GM23338 (cell line): ENCODE measurements at places on chromosomes 6 and 20. TPM values are rescaled to one million over a fixed set of nuclear protein-coding genes. Genes with fewer than 3 reads are reported as not detected.

SFTA2 gene
- not detected in 2 replicates for polyA plus RNA-seq

FOXS1 gene
- 0.26 TPM in 1 of 2 replicates, not detected in the other for polyA plus RNA-seq

POPDC3 gene
- 5.7 and 6.9 TPM in 2 replicates for polyA plus RNA-seq

DNA sequence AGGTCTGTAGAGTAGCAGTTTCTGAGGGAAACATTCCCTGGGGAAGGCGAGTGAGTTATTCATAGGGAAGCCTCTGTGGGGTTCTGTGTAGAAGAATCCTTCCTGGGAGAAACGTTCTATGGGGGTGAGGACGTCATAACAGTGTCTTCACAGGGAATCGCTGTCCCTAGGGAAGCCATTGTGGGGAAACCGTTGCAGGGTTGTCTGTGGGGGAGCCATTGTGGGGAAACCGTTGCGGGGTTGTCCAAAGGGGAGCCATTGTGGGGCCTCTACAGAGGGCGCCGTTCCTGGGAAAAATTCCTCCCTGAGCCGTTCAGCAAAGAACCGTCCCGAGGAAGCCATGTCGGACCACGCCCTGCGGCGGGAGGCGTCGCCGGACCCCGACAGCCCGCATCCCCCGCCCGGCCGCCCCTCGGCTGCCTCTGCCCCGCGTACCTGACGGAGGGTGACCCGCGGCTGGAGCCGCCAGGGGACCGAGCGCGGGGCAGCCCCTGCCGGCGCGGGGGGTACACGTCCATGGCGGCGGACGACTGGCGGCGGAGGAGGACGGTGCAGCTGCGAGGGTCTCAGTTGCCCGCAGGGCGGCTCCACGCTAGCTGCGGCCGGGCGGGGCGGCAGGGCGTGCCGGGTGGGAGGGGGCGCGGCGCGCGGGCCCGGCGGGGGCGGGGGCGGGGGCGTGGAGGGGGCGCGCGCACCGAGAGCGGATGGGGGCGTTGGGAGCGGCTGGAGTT lies at the start of gene DNAAF9:
TSS of gene DNAAF9 (minus strand) at position 630 of the 731 bp plus-strand sequence. CDS start at position 518, 112 bp downstream.
- peak; percentile 80 for DNase-seq

DNA sequence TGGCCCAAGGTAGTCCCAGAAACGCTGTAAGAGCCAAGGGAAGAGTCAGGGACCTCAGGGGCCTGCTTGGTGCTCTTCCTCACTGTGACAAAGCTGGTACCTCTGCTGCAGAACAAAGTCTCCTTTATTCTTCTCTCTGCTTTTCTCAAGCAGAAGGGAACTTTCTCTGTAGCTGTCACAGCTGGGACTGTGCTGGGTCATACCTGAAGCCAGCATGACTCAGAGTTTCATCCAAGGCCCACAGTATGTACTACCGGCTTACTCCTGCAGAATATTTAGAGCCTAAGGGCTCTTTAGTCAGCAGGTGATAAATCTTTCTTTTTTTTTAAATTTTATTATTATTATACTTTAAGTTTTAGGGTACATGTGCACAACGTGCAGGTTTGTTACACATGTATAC lies 183.2 kb downstream of the TINAG start:
- DNase-seq, result no peak

GRCh38 chr6:72022830-72023229 lies 136.5 kb downstream of the RIMS1 start:
- DNase-seq, result no peak

DNA sequence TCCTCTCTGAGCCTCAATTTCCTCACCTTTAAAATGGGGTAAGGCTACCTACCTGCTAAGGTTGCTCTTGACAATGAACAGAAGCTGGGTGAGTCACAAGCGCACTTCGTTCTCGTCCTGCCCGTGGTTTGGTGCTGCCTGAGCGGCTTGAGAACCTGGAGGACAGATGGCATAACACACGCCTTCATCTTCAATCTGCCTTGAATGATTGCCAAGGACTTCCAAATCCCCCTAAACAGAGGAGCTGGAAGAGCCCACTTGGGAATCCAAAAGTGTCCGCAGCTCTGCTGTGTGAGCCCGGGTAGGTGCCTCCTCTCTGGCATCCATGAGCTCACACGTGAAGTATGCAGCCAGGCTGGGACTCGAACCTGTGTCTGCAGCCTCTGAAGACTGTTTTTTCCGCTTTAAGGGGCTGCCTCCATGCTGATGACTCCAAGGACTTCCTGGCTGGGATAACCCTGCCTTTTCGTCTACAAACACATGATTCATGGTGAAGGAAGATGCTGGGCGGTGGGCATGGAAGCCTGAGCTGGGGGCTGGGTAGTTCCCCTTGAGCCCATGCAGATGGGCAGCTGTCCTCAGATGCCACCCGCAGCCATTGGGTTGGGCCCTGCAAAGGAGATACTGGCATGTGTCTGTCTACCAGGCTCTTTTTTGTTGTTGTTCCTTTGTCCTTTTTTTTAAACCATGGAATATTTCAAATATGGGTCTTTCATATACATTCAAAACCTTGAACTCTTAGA lies 25.3 kb upstream of the CSNK2A1 start:
- peak; percentile 33 for DNase-seq

GRCh38 chr6:124742971-124743370 lies 219.3 kb upstream of the RNF217 start:
- DNase-seq, result no peak

GRCh38 chr20:11332381-11332780 lies 585.3 kb upstream of the BTBD3 start:
- no peak for DNase-seq

DNA sequence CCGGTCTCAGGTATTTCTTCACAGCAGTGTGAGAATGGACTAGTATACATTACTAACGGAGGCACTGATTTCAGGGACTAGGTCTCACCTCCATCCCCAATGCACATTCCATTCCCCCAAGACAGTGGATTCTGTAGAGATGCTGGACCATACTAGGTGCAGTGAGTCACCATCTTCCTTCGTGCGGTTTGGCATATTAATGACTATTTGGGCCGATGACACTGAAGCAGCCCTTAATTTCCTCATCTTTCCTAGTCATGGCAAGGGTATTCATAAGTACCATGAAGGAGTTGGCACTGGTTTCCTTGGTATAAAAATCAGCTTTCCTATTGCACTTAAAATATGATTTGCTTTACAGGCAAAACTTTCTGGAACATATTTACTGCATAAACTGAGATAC lies 121.4 kb upstream of the TRAF3IP2 start:
- DNase-seq, result no peak

- no peak for DNase-seq
These were observed 26.4 kb upstream of the PTGIS start for GRCh38 chr20:49594143-49594930.

GRCh38 chr6:106092279-106092678 lies 6.1 kb downstream of the PRDM1 start:
- no peak for DNase-seq
